ENCODE measurements at places on chromosomes 5 and 9. TPM values are rescaled to one million over a fixed set of nuclear protein-coding genes. Genes with fewer than 3 reads are reported as not detected.

F2RL2 gene
- not detected for total RNA-seq

PCDHA3 gene
- under 0.01 TPM for total RNA-seq

PTTG1 gene
- total RNA-seq, result 861 TPM

FABP6 gene
- total RNA-seq, result not detected

LCN15 gene
- total RNA-seq, result under 0.01 TPM

C5orf52 gene
- not detected for total RNA-seq

CDHR2 gene
- not detected for total RNA-seq

MCTP1 gene
- total RNA-seq, result 18.5 TPM

ZFR gene
- total RNA-seq, result 60.2 TPM

SLC9A3 gene
- 1.9 TPM for total RNA-seq

CCDC152 gene
- under 0.01 TPM for total RNA-seq

LCN9 gene
- not detected for total RNA-seq

ADAMTS13 gene
- total RNA-seq, result 1.4 TPM

ZSWIM6 gene
- total RNA-seq, result 15.3 TPM

TAF1L gene
- total RNA-seq, result under 0.01 TPM

ANKRD34B gene
- total RNA-seq, result not detected

SLC36A1 gene
- total RNA-seq, result 12.7 TPM

CDH10 gene
- not detected for total RNA-seq

CD74 gene
- 31.7 TPM for total RNA-seq

MYORG gene
- 0.77 TPM for total RNA-seq

AMBP gene
- not detected for total RNA-seq

TNIP1 gene
- total RNA-seq, result 88.1 TPM

PCDHA6 gene
- 0.36 TPM for total RNA-seq

PCDHGA12 gene
- 41.4 TPM for total RNA-seq

GFRA3 gene
- total RNA-seq, result 0.67 TPM

FGD3 gene
- under 0.01 TPM for total RNA-seq

PCDHA10 gene
- 0.69 TPM for total RNA-seq

PLAC8L1 gene
- total RNA-seq, result 0.73 TPM

SLC23A1 gene
- not detected for total RNA-seq

GCNT4 gene
- total RNA-seq, result 3.3 TPM

INSL6 gene
- not detected for total RNA-seq

C5 gene
- total RNA-seq, result 2.2 TPM

CCNB1 gene
- 80.0 TPM for total RNA-seq

C5orf34 gene
- total RNA-seq, result 11.6 TPM

SPINK7 gene
- total RNA-seq, result not detected

IFNA21 gene
- total RNA-seq, result not detected

GLRX gene
- total RNA-seq, result 16.3 TPM

DBH gene
- not detected for total RNA-seq

SPATA31D4 gene
- total RNA-seq, result not detected

FAM169A gene
- total RNA-seq, result 2.2 TPM

NUP214 gene
- 19.6 TPM for total RNA-seq

PCA3 gene
- 0.15 TPM for total RNA-seq

CFAP90 gene
- total RNA-seq, result not detected

SVEP1 gene
- under 0.01 TPM for total RNA-seq

IRX4 gene
- not detected for total RNA-seq

SOHLH1 gene
- not detected for total RNA-seq

CSF2 gene
- total RNA-seq, result not detected

TRIM36 gene
- 7.3 TPM for total RNA-seq

MACIR gene
- 22.8 TPM for total RNA-seq

PCDH1 gene
- 0.73 TPM for total RNA-seq

PCDHGA7 gene
- 0.93 TPM for total RNA-seq

FBXO4 gene
- total RNA-seq, result 6.7 TPM

PAEP gene
- 4.9 TPM for total RNA-seq

Data from melanocyte of skin (primary cell).